NCI-H187 (cell line): ENCODE measurements at places on chromosomes 12 and 14.

DNA sequence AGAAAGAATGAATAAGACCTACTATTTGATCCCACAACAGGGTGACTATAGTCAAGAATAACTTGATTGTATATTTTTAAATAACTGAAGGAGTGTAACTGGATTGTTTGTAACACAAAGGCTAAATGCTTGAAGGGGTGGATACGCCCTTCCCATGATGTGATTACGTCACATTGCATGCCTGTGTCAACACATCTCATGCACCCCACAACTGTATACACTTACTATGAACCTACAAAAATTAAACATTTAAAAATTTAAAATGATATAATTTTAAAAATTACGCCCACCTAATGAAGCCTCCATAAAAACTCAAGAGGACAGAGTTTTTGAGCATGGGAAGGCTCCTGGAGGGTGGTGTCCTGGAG lies 94.5 kb downstream of the SCARB1 start:
- no peak for DNase-seq

DNA sequence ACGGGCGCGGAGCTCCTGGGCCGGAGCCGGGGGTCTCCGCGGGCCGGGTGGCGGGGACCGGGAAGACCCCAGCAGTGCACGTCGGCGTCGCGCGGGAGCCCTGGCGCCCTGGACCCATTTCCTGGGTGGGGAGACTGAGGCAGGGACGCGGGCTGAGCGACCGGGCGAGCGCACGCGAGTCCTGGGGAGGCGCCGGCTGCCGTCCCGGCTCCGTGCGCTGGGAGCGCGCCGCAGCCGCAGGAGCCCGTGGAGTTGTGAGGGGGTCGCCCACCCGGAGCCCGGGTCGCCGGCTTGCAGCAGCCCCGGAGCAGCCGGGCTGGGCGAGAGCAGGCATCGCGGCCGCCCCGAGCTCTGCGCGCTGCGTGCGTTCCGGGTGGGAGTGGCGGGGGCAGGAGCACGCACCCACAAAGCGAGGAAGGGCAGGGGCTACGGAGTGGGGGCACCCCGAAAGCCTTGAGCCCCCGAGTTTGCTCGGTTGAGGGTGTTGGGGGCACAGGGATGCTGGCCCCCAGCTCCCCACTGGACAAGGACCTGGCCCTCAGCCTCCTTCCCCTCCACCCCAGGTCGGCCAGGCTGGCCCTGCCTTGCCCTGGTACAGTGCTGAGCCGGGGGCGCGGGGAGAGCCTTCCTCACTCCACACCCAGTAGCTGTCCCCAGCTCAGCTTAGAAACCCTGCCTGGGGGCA lies 620 bp downstream of the MMP17 start:
- DNase-seq, result no peak

DNA sequence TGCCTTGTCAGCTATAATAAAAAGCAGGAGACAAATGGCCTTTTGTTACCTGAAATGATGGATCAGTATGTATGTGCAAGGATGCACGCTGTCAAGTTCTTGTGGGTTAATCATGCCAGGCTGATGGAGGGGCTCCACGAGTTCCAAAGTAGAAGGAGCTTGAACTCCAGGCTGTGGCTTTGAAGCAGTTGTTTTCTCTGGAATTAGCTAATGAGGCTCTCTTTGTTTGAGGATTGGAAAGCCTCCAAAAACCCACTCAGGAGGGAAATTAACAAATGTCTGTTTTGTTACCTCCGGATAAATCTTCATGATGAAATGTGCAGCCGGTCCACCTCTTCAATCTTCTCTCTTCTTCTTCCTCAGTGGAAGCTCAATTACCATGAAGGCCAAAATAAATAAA lies 605.5 kb downstream of the DIO2 start:
- DNase-seq, result peak; percentile 21

DNA sequence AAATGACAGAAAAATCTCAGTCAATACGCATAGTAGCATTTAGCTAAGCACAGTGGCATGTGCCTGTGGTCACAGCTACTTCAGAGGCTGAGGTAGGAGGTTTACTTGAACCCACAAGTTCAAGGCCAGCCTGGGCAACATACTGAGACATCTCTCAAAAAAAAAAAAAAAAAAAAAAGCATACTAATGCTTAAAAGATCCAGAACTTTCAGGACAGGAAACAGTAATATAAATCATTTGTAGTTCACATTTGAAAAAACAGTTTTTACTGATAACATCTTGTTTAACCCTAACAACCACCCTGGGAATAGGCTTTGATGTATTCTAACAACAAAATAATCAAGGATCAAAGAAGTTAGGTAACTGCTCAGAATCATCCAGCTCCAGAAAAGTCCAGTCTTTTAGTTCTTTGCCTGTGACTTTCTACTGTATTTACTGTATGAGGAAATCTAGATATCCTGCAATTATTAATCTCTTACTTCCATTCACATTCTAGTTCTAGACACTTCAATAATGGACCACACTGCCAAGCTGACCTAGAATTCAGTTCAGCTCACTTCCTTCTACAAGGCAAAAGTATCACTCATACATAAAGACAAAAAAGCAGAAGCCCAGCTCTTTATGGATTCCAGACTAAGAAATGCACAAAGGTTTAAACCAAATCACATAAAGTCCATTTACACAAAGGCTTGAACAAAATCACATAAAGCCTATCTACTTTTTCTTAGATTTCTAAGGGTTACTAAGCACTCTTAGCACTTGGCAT lies 28.5 kb downstream of the PAWR start:
- no peak for DNase-seq

- no peak for DNase-seq
These were observed 84.1 kb upstream of the GNG2 start for GRCh38 chr14:51776102-51776894.

GRCh38 chr14:59882957-59883356 lies 12.4 kb upstream of the RTN1 start:
- no peak for DNase-seq

- DNase-seq, result no peak
These were observed 27.6 kb downstream of the NCKAP5L start for GRCh38 chr12:49800421-49801140.

GRCh38 chr14:69325646-69326265 lies 65.8 kb downstream of the GALNT16 start:
- no peak for DNase-seq

DNA sequence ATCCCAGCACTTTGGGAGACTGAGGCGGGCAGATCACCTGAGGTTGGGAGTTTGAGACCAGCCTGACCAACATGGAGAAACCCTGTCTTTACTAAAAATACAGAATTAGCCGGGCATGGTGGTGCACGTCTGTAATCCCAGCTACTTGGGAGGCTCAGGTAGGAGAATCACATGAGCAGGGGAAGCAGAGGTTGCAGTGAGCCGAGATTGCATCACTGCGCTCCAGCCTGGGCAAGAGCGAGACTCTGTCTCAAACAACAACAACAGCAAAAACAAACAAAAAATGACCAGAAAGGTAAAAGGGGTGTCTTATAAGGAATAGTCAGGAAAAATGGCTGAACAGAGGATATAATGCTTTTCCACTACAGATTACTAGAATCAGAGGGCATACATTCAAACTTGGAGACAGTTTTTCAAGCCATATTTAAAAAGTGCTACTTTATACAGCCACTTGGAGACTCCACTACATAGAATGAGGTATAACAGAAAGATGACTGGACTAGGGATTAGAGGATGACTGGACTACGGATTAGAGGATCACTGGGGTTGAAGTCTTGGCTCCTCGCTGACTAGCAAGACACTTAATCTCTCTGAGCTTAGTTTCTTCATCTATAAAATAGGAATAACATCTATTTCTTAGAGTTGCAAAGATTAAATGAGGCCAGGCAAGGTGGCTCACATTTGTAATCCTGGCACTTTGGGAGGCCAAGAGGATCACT lies 4.9 kb upstream of the CS start:
- DNase-seq, result no peak

GRCh38 chr12:77625441-77625840 lies 205.3 kb upstream of the NAV3 start:
- no peak for DNase-seq

- DNase-seq, result no peak
These were observed 10.5 kb downstream of the ZFP36L1 start for GRCh38 chr14:68782091-68782981.

DNA sequence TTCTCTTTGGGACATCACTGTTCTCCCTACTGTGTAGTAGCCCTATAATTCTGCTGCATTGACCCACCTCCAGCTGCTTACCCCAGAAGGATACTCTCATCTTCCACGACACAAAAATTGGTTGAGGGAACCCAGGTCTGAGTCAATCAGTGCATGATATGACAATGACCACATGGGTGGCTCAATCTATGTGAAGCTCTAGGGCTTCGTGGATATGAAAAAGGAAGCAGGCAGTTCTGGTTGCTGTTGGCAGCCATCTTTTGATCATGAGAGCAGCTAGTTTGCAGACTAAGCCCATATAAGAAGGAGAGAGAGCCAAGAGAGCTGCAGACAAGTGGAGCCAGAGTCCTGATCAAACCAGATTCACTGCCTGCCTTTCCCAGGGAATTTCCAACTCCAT lies 57.9 kb downstream of the AVPR1A start:
- DNase-seq, result no peak

DNA sequence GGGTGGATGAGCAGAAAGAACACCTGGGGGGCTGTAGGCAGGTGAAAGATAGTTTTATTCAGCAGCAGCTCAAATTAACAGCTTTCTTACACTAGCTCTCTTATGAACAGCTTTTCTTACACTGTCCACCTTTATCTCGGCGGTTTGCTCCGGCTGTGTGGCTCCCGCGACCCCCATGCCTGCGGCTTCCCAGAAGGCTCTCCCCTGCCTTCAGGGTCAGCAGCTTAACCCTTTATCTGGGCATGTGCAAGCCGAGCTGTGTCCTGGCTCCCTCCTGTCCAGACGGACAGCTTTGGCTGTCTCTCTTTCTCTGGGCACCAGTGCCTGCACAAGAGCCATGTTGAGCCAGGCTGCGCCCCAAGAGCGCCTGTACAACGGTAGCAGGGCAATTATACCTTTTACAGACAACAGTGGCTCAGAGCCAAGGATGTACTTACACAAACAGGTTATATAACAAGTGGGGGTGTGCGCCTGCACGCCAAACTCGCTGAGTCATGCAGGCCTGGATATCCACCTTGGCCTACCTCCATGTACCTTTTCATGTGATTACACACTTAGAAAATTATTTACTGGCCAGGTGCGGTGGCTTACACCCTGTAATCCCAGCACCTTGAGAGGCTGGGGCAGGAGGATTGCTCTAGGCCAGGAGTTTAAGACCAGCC lies 28.5 kb upstream of the KLHL42 start:
- no peak for DNase-seq

DNA sequence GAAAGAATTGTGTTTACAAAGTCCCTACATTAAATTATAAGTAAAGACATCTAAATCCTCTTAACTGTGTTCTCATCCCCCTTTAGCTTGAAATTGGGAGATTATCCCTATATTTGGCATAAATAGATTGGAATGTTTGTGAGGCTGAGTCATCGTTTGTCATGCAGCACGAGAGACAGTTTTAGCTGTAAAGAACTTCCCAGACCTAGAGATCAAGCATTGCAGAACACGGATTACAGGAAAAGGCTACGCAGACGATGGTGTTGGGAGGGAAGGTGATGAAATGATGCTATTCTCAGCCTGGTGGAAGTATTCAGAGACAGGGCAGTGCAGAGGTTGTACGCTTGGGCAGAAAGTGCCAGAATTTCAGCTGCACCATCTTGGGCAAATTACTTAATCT lies 93.8 kb downstream of the PTPRB start:
- no peak for DNase-seq

DNA sequence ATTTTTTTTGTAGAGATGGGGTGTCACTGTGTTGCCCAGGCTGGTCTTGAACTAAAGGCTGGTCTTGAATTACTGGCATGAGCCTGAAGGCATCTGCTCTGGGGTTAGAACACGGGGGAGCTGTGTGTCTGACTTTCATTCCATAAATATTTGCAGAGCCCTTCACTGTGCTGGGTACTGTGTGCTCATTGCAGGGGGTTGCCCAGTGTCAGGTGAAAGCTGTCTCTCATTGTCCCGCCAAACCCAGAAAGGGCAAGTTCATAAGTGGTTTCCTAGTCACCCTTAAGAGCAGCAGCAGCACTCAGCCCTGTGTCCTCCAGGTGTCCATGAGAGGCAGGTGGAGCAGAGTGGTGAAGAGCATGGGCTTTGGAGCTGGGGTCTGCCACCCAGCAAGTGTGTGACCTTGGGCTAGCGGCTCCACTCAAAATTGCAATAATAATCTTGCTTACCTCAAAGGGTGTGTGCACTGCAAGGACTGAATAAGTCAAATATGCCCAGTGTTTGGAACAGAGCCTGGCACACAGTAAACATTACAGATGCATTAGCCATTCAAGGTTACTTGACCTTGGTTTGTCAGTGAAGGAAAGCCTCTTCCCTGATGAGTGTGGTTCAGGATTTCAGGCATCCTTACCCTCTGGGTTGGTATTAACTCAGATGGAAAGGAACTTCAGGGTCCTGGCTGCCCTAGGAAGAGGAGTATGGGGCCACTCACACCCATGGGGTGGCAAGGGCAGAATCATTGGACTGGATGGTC lies 4.4 kb upstream of the SMIM41 start:
- DNase-seq, result peak; percentile 85

DNA sequence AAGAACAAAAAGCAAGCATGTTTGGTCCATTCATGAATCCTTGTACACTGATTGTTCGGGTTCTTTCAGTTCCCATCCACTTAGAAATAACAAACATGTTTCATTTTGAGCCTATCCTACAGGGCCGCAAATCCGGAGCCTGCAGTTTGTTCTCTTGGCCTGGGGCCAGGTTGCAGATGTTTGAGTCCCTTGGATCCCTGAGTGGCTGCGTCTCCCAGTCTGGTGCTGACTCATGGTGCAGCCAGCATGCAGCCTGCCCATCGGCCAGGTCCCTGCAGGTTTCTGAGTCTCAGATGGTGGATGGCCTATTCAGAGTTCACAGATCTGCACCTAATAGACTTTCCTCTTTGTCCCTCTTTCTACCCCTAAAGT lies 1.9 kb upstream of the DYNC1H1 start:
- DNase-seq, result no peak

- DNase-seq, result no peak
These were observed 6.5 kb downstream of the PDE3A start for GRCh38 chr12:20374795-20375194.

GRCh38 chr14:95232894-95233584 lies 75.7 kb upstream of the DICER1 start:
- no peak for DNase-seq

DNA sequence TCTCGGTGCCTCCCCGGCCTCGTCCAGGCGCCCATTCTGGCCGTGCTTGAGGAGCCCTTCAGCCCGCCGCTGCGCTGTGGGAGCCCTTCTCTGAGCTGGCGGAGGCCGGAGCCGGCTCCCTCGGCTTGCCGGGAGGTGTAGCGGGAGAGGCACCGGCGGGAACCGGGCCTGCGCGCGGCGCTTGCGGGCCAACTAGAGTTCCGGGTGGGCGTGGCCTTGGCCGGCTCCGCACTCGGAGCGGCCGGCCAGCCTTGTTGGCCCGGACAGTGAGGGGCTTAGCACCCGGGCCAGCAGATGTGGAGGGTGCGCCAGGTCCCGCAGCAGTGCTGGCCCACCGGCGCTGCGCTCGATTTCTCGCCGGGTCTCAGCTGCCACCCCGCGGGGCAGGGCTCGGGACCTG lies 168.7 kb upstream of the RPL10L start:
- DNase-seq, result no peak

GRCh38 chr14:102593061-102593824 lies 794 bp downstream of the RCOR1 start:
- no peak for DNase-seq
